ENCODE measurements at places on chromosomes 7 and 10.

DNA sequence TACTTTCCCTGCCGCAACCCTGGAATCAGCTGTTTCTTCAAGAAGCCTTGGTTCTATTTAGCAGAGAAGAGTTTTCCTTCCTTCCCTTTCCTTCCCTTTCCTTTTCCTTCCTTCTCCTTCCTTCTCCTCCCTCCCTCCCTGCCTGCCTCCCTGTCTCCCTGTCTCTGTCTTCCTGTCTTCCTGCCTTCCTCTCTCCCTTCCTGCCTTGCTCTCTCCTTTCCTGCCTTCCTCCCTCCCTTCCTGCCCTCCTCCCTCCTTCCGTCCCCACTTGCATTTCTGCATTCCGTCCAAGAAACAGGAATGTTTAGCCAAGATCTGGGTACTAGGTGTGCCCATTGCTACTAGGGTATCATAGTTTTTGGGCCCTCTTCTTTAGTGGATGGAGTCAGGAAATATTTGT lies 21.9 kb downstream of the SND1 start:
- DNase-seq, result no peak

DNA sequence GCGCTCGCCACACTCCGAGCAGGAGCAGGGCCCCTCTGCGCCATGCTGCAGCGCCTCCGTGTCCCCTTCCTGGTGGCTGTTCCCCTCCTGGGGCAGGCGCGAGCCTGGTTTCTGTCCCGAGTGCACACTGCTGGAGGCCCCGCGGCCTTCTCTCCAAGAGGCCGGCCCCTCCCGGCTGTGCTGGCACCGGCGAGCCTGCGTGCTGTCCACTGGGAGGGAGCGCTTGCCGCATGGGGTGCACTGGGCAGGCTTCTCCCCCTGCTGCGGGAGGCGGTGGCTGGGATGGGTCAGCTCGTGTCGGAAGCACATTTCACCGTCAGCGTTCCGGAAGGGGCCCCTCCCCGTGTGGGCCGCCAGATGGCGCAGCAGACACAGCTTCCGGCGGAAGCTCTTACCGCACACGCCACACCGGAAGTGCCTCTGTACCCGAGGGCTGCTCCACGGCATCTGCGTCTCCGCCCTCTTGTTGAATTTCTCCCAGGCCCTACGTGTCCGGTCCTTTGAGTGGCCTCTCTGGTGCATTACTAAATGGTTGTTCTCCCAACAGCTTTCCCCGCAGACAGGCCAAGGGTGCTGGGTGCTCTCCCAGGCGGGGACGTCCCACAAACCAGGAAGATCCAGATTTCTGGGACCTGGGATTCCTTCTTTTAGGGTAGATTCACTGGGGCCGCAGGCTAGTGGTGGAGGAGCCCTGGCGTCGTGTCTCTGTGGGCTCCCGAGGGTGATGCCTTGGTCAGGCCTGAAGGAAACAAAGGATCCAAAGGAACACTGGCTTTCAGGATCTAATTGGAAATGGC lies 18.7 kb downstream of the ZNF786 start:
- DNase-seq, result peak; percentile 79

DNA sequence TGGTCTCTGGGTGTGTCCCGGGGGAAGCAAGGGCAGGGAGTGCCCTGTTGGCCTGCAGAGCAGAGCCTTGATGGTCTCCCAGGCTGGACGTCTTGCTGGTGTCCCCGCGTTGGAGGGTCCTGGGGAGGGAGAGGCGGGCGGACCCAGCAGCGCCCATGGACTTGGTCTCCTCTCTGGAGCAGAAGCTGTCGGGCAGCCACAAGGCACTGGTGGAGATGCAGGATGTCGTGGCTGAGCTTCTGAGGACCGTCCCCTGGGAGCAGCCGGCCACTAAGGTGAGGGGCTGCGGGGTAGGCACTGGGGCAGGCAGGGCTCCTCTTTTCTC lies 20.9 kb downstream of the TTYH3 start:
- no peak for DNase-seq

DNA sequence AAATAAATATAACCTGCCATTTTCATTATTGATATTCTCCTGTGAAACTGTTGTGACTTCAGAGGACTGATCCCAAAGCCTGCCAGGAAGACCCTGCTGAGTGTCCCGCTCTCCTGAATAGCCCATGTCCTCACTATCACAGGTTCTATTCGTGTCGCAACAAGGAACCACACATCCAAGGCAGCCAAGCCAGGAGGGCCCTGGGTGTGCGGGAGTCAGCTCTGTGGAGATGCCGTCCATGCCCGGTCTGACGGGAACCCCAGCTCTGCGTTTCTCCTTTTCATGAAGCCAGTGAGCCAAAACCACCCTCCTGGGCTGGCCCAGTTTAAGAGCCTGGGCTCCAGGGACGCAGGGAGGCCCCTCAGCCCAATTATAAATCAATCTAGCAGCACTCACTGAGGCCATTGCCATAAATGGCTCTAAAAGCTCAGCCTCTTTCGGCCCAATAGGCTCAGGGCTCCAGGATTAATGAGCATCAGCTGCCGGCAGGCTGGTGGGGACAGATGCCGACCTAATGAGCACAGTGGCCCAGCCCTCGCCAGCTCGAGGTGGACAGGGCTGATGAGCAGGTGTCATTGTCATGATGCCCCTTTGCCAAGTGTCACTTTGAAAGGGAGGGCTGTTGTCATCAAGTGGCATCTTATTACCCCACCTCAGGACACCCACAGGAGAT lies 177.9 kb downstream of the PLXNA4 start:
- no peak for DNase-seq

- DNase-seq, result no peak
Observed at GRCh38 chr7:141280100-141280499, 206.2 kb downstream of the TMEM178B start.
